ENCODE measurements at places on chromosomes 12 and 14. TPM values are rescaled to one million over a fixed set of nuclear protein-coding genes. Genes with fewer than 3 reads are reported as not detected.

Gene NTF3
- not detected for polyA plus RNA-seq

Gene OR6S1
- polyA plus RNA-seq, result not detected

Gene GNPNAT1
- polyA plus RNA-seq, result 10.8 TPM

Gene POTEG
- not detected for polyA plus RNA-seq

Gene OR6C2
- polyA plus RNA-seq, result not detected

Gene DLST
- polyA plus RNA-seq, result 15.2 TPM

Gene CHGA
- polyA plus RNA-seq, result not detected

Gene WNT5B
- not detected for polyA plus RNA-seq

Gene CLEC4C
- not detected for polyA plus RNA-seq

Gene OVCH1
- polyA plus RNA-seq, result 3.0 TPM

Gene KRT85
- not detected for polyA plus RNA-seq

Gene LIN7A
- 4.0 TPM for polyA plus RNA-seq

Gene ANO2
- polyA plus RNA-seq, result not detected
